Tibial nerve (tissue), 4 donors: ENCODE measurements at places on chromosomes 16 and 17. TPM values are rescaled to one million over a fixed set of nuclear protein-coding genes. Genes with fewer than 3 reads are reported as not detected.

The MYH11 gene
- total RNA-seq: 81.2 TPM

The CCL3 gene
- 3.6 TPM for total RNA-seq

The ERN1 gene
- total RNA-seq: 10.5 TPM

- DNase-seq: no peak
- no peaks in the 10 kb centered on the region for H3K27me3 ChIP-seq
- no peaks in the 10 kb centered on the region for H3K4me1 ChIP-seq
- H3K4me3 ChIP-seq: no peak overlapping the region
These were observed 34.9 kb downstream of the SMARCE1 start for GRCh38 chr17:40612599-40613244.

DNA sequence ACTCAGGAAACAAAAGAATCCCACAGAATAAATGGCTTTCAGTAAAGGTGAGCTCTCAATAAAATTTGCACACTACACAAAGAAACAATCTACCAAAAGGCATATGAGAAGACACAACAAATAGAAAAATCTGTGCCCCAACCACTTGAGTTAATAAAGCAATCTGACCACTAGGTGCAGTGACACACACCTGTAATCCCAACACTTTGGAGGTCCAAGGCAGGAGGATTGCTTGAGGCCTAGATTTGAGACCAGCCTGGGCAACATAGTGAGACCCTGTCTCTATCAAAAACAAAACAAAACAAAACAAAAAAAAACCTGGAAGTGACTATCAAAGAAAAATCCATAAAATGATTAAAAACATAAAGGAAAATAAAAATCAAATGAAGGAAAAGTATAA is 9.6 kb upstream of the ABCA5 start:
- no peak for DNase-seq
- no peaks in the 10 kb centered on the region for H3K4me1 ChIP-seq

The PRSS33 gene
- total RNA-seq: not detected

The SPATA32 gene
- not detected for total RNA-seq

The PSMD7 gene
- 44.4 TPM for total RNA-seq

DNA sequence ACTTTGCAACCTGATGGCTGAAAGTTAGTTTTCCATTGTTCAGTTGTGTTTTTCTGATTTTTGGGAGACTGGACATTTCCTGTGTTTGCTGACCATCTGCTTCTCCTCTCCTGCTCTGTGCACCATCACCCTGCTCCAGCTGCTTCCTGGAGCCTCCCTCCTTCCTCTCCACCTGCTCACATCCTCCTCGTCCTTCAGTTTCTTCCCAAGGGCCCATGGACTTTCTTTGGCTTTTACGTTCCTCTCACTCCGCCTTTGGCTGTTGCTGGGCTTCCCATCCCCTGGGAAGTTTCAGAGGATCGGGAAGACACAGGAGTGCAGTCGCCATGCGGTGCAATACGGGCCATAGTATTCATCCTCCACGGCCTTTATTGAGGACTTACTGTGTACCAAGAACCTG is 61.6 kb downstream of the TNFRSF13B start:
- DNase-seq: no peak
- no peak overlapping the region for H3K4me3 ChIP-seq
- no peaks in the 10 kb centered on the region for H3K27me3 ChIP-seq
- no peaks in the 10 kb centered on the region for H3K36me3 ChIP-seq
- no peaks in the 10 kb centered on the region for H3K4me1 ChIP-seq

DNA sequence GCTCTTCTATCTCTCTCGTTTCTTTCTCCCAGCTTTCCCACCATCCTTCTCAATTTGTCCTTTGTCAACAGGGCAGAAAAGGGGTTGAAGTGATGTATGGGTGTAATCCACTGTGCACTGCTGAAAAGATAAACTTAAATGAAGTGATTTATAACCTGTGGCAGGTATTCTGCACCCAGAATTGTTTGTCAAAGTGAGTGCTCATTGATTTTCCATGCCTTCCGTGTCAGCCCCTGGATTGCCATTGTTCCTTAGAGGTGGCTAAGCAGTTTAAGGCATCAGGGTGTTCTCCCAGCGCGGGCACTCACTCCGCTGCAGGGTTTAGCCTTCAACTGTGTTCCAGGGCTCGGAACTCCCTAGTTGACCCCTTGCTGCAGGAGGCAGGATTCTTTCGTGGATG is 82.9 kb downstream of the PITPNC1 start:
- no peaks in the 10 kb centered on the region for H3K27me3 ChIP-seq
- DNase-seq: no peak
- no peak overlapping the region for H3K4me3 ChIP-seq
- H3K4me1 ChIP-seq: no peaks in the 10 kb centered on the region

GRCh38 chr17:31654936-31655335 is 204.1 kb downstream of the COPRS start:
- H3K4me3 ChIP-seq: no peak overlapping the region
- H3K4me1 ChIP-seq: no peaks in the 10 kb centered on the region
- no peaks in the 10 kb centered on the region for H3K36me3 ChIP-seq
- no peak for DNase-seq

GRCh38 chr16:27771201-27771910 is 221.4 kb downstream of the KATNIP start:
- no peak overlapping the region for H3K4me3 ChIP-seq
- no peak overlapping the region for H3K27ac ChIP-seq
- H3K36me3 ChIP-seq: peaks cover 98% of the 10 kb centered on the region
- no peaks in the 10 kb centered on the region for H3K4me1 ChIP-seq
- no peak for DNase-seq

The COL1A1 gene
- 83.2 TPM for total RNA-seq

DNA sequence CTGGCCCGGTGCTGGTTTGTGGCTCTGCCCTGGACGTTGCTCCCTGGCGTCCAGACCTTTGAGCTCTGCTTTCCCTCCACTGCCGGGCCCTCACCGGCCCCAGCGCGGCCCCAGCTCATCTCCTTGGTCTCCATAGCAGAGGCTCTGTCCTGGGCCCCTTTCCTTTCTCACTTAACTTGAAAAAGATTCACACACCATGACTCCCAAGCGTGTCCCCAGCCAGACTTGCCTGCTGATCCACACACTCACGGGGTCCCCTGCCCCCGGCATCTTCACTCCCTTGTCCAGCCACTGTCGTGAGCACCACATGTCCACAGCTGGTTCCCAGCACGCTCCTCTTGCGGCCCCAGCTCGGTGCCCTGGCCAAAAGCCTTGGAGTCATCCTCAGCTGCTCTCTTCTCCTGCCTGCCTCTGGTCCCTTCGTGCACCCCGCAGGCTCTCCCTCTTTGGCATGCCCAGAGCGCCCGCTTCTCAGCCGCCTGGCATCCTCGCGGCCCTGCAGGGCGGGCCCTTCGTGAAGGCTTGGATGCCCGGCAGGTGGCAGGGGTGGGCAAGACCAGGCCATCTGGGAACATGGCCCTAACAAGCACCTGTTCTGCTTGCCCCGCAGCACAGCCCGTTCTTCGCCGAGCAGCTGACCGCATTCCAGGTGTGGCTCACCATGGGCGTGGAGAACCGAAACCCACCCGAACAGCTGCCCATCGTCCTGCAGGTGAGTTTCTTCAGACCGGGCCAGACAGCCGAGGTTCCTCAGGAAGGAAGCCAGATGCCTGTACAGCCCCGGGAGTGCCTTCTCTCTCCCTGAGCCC is 145.6 kb upstream of the CHMP6 start:
- no peaks in the 10 kb centered on the region for H3K36me3 ChIP-seq
- H3K4me1 ChIP-seq: no peaks in the 10 kb centered on the region
- no peak for DNase-seq
- H3K27me3 ChIP-seq: no peaks in the 10 kb centered on the region

The SLC5A10 gene
- total RNA-seq: not detected

GRCh38 chr16:52721331-52721730 is 174.4 kb upstream of the TOX3 start:
- H3K27ac ChIP-seq: no peak overlapping the region
- no peaks in the 10 kb centered on the region for H3K27me3 ChIP-seq
- H3K36me3 ChIP-seq: no peaks in the 10 kb centered on the region
- no peak overlapping the region for H3K4me3 ChIP-seq

GRCh38 chr17:57400648-57401047 is 144.3 kb downstream of the MSI2 start:
- no peak overlapping the region for H3K4me3 ChIP-seq
- H3K4me1 ChIP-seq: no peaks in the 10 kb centered on the region
- H3K27ac ChIP-seq: no peak overlapping the region
- H3K27me3 ChIP-seq: no peaks in the 10 kb centered on the region
- DNase-seq: no peak

GRCh38 chr17:37261286-37261685 is 114.5 kb upstream of the C17orf78 start:
- H3K4me1 ChIP-seq: no peaks in the 10 kb centered on the region
- H3K36me3 ChIP-seq: no peaks in the 10 kb centered on the region
- H3K4me3 ChIP-seq: no peak overlapping the region

DNA sequence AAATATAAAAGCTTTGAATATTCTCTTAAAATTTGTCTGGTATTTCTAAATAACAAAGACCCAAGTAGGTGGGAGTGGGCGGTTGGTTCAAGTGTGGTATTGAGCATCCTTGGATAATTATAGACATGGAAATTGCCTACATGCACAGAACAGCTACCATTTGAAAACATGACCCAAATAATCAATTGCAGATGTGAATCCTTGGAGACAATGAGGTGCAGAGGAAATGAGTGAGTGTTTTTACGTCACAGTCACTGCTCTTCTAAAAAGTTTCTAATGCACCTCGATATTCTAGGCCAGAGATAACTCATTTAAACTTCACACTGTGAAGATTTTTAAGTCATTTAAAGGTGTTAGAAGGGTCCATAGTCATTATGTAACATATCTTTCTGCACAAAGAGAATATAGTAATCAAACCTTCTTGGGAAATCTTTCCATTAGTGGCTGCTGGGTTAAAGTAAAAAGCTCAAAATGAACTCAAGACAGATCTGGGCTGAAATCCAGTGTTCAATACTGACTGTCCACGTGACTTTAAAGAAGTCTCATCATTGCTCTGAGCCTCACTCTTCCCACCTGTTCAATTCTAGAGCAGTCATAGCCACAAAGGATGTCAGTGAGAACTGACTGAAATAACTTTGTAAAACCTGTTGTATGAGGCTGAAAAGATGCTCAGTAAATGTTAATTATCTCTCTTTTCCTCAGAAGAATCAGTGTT is 144.5 kb downstream of the CDH11 start:
- no peaks in the 10 kb centered on the region for H3K27me3 ChIP-seq
- H3K36me3 ChIP-seq: peaks cover 44% of the 10 kb centered on the region
- no peak for DNase-seq
- peaks cover 5% of the 10 kb centered on the region for H3K4me1 ChIP-seq

GRCh38 chr16:19810817-19811731 is 73.6 kb downstream of the GPRC5B start:
- H3K4me1 ChIP-seq: peaks cover 18% of the 10 kb centered on the region
- H3K27me3 ChIP-seq: no peaks in the 10 kb centered on the region
- no peak overlapping the region for H3K4me3 ChIP-seq

- DNase-seq: peak; percentile 58
- no peaks in the 10 kb centered on the region for H3K27me3 ChIP-seq
- H3K4me1 ChIP-seq: no peaks in the 10 kb centered on the region
- no peaks in the 10 kb centered on the region for H3K36me3 ChIP-seq
These were observed 763 bp upstream of the ACTG1 start for GRCh38 chr17:81513372-81513752.

DNA sequence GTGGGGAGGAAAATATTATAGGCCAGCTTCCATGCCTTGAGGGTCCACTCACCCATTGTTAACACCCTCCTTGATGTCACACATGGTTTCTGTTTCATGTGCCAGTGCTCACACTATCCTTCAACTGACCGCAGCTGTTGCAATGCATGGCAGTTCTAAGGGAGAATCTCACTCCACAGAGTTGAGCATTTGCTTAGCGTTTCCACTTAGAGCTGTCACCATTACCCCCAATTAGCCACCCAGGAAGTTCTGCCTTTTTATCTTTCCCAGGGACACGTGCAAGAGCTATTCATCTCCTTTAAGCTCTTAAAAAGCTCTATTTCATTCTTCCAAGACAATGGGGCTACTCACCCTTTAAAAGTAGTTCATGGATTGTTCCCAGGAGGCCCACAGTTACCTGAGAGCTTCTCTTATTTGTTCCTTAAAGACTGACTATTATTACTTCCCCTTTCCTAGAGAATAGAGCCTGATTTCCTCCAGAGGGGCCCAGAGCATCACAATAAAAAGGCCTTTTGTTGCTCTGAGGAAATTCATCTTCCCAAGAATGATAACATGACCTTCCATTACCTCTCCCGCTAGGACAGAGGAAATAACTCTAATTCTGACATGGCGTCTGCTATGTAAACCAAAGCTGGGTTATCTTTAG is 126.8 kb downstream of the CACNG3 start:
- no peak for DNase-seq
- H3K4me1 ChIP-seq: no peaks in the 10 kb centered on the region
- no peaks in the 10 kb centered on the region for H3K36me3 ChIP-seq
- H3K27me3 ChIP-seq: no peaks in the 10 kb centered on the region
- no peak overlapping the region for H3K27ac ChIP-seq

- no peaks in the 10 kb centered on the region for H3K4me1 ChIP-seq
- H3K36me3 ChIP-seq: no peaks in the 10 kb centered on the region
- no peak overlapping the region for H3K27ac ChIP-seq
- no peak for DNase-seq
These were observed 45.0 kb downstream of the DYNLRB2 start for GRCh38 chr16:80585764-80586163.

DNA sequence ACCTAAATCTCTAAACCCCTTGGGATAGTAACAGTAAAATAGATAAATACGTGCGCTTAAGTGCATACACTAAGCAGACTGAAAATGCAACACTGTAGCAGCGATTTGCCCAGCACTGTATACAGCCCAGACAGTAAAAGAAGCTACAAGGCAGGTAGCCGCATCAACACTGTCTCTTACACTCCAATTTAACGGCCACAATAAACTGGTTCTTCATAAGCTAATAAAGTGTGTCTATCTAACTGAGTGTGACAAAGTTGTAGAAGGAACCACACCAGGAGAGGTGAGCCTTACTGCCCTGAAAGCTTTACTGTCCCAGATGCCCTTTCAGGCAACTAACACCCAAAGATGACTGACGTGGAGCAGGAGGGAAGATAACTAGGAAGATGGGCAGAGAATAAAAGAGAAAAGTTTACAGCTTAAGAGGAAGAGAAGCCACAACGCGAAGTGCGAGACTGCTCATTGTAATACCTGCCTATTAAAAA is 847 bp downstream of the ZDHHC7 start:
- H3K27ac ChIP-seq: peak overlapping the region; percentile 99
- peaks cover 5% of the 10 kb centered on the region for H3K36me3 ChIP-seq
- no peaks in the 10 kb centered on the region for H3K27me3 ChIP-seq
- no peak for DNase-seq

DNA sequence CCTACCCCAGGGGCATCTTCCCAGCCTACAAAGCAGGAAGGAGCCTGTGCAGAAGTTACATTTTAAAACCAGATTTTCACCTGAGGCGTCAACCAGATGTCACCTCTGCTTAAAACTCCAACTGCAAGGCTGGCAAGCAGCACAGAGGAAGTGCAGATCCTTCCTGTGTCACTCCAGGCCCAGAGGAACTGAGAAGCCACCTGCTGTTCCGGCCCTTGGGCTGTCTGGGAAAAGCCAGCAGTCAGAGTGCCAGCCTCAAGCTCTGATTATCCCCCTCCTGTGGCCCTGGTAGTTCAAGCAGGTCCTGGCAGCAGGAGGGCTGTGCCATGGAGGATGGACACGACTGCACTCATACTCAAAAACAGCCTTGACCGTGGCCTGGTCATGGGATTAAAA is 10.2 kb downstream of the POLR2C start:
- no peaks in the 10 kb centered on the region for H3K27me3 ChIP-seq
- peaks cover 13% of the 10 kb centered on the region for H3K36me3 ChIP-seq
- H3K27ac ChIP-seq: peak overlapping the region; percentile 11
- no peak for DNase-seq
- no peak overlapping the region for H3K4me3 ChIP-seq
- no peaks in the 10 kb centered on the region for H3K4me1 ChIP-seq
